Fibroblast of villous mesenchyme (primary cell): ENCODE measurements at places on chromosomes 13 and 19. TPM values are rescaled to one million over a fixed set of nuclear protein-coding genes. Genes with fewer than 3 reads are reported as not detected.

Gene SHD
- not detected in 2 replicates for total RNA-seq

DNA sequence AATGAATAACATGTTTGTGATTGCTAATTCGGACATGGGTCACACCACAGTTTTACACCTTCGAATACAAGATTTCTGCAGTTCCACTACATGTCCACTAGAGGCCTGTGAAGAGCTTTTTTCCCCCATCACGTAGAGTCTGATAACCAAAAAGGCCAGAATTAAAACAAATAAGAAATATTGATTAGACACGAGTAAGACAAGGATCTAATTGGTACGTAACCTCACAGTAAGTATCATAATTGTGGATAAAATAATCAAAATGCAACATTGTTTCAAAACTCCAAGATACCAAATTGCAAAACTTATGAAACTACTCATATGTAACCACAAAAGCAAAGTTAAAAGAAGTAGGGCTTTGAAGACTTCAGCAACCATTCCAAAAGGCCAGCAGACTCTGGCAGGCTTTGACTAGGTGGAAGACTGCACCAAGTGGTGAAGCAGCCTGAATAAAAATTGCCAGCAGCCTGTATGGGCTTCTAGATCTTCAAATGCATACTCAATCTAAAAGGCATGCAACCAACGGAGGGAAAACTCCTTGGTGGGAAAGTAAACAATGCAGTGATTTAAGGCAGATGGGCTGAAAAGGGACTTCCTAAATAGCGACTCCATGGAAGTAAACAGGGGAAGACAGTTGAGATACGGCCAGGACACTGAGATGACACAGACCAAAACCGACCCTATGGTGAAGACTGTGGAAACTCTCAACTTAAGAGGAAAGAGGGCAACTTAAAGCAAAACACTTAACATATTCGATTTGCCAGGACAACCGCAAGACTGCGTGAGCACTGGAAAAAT, 56.7 kb downstream of the STARD13 start:
- DNase-seq, result peak; percentile 86

Gene XRCC1
- 22.9 and 28.9 TPM in 2 replicates for total RNA-seq

- peak; percentile 10 for DNase-seq
Measured at GRCh38 chr13:51213173-51213728, 8.9 kb upstream of the FAM124A start.

Gene RASL11A
- total RNA-seq, result 2.9 and 4.7 TPM in 2 replicates

Gene FXYD1
- 0.32 TPM in 1 of 2 replicates, not detected in the other for total RNA-seq

Gene MBD3L3
- total RNA-seq, result not detected in 2 replicates

Gene CEACAM7
- not detected in 2 replicates for total RNA-seq

DNA sequence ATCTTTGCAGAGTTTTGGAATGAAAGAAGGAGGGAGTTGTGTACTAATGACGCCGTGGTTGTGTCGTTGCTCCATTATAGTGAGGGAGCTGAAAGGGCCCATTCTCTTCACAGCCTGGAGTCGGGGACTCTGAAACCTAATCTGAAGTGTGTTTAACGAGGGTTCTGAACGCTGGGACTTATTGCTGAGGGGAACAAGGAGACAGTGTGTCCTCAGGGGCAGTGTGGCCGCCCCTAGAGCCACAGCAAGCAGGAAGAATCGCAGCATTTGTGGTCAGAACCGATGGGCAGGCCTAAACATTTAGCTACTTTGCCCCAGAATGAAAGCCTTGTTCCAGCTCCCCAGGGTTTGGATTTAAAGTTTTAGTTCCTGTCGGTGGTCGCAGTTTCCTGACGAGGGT, 156.4 kb upstream of the RNF113B start:
- DNase-seq, result no peak

- no peak for DNase-seq
Measured at GRCh38 chr19:3949997-3950859, 17.4 kb downstream of the NMRK2 start.

Gene SULT2A1
- total RNA-seq, result not detected in 2 replicates

DNA sequence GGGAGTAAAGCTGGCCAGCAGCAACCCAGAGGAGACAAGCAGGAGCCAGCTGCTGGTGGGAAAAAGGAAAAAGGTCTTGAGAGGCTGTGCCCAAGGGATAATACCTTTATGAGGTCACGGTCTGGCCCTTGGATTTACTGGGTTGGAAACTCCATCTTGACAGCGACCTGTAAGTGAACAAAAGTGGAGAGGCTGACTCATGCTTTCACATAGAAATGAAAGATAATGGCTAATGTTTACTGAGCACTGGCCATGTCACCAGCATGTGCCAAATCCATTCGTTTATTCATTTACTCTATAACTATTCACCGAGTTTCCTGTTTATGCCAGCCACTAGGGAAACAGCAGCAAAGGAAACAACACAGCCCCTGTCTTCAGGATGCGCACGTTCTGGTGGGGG, 4.7 kb downstream of the VRK3 start:
- no peak for DNase-seq

DNA sequence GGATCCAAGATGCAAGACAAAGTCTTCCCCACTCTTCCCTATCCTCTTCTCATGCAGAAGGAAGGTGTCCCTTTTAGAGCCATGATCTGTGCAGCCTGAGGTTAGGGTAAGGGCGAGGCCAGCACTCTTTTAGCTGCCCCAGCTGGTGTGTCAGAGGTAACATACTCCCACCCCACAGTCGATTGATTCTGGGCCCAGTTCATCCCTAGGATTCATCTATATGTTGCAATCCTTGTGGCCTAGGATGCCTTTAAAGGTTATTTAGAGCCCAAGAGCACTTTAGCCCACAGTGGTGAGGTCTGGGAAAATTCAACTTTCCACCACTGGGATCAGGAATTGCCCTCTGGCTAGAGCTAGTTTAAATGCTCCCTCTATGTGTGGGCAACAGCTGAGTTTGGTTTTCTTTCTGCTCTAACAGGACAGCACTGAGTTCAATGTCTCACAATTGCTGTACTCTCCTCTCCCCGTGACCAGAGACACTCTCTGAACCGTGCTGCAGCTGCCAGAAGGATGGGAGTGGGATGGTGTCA, 201.3 kb upstream of the SERP2 start:
- no peak for DNase-seq

DNA sequence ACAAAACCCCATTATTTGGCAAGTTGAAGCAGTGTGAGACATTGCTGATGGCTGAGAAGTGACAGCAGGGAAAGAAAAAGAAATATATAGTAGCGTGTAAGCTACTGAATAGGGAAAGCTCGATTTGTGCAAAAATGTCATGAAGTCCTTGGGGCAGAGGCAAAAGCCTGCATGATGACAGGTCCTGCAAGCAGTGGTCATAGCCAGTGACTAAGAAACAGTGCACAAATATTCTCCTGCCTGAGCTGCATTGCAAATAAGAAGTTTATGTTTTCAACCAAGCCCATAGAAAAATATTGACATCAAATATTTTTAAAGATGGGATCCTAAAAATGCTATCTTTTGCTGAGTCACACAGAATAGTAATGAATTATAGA, 270.0 kb downstream of the SLITRK6 start:
- DNase-seq, result no peak

DNA sequence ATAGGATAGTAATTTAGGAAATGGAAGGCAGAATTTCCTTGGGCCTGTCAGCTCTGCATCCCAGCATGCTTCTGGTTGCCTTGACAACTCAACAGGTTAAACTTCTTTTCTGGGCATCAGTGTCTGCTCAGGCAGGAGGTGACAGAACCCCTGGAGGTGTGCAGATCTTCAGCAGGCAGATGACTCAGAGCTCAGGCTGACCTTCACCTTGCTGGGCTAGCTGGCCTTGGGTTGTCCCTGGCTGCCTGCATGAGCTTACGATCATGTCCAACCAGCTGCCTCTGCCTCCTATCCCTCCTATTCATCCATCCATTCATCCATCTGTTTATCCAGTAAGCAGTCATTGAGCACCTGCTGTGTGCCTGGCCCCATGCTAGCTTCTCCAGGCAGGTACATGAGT, 81.2 kb upstream of the KCTD15 start:
- no peak for DNase-seq

Gene ZNF418
- total RNA-seq, result 3.5 and 5.2 TPM in 2 replicates

- DNase-seq, result no peak
Measured at GRCh38 chr19:29504454-29504853, 21.3 kb upstream of the VSTM2B start.

- DNase-seq, result no peak
Measured at GRCh38 chr19:46745521-46746280, at the start of gene FKRP. TSS of gene FKRP (plus strand) at chr19:46746057. CDS start at chr19:46755451, 9,394 bp downstream.

DNA sequence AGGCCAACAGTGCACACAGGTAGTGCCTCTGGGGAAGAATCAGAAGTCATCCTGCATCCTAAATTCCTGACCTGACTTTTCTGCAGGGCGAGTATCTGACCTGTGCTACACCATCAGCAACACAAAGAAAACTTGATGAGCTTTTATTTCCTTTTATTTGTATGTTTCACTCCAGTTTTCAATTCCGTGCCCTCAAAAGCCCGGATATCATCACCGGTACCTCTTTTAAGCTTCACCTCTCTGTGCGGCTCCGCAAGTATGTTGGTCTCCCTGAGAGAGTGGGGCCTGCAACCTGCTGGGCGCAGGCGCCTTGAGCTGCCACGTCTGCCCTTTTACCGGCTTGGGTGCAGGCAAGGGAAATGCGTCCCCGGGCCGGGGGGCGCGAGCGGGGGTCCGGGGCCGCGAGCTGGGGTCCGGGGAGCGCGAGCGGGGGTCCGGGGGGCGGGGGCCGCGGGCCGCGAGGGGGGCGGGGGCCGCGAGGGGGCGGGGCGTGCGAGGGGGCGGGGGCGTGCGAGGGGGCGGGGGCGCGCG, 4.3 kb upstream of the DUXA start:
- DNase-seq, result peak; percentile 26

DNA sequence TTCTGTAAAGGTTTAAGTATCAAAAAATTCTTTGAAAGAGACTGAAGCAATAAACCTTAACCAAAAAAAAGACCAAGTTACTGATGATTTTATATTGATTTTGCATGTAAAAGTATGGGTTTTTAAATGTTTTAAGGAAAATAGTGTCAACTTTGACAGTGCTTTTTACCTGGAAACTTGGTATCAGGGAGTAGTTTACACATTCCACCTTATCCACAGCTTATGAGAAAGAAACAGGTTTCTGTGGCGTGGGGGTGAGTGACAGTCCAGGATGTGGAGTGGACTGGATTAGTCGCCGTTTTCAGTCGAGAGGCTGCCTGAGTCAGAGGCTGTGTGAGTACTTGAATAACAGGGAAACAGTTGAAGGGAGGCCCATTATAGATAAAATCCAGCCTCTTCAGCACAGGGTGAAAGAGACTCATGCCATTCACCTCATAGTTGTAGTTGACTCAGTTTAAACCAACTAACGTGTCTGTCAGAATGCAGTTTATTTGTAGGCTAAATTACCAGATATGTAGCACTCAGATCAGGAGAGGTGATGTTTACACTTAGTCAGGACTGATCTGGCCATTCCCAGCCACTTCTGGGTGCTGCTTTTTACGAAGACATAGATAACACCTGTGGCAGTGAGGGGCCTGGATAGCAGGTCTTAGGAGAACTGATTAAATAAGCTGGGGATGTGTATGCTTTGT, 595 bp upstream of the GPR183 start:
- DNase-seq, result peak; percentile 78

Gene ZNF552
- total RNA-seq, result 7.4 and 12.1 TPM in 2 replicates

DNA sequence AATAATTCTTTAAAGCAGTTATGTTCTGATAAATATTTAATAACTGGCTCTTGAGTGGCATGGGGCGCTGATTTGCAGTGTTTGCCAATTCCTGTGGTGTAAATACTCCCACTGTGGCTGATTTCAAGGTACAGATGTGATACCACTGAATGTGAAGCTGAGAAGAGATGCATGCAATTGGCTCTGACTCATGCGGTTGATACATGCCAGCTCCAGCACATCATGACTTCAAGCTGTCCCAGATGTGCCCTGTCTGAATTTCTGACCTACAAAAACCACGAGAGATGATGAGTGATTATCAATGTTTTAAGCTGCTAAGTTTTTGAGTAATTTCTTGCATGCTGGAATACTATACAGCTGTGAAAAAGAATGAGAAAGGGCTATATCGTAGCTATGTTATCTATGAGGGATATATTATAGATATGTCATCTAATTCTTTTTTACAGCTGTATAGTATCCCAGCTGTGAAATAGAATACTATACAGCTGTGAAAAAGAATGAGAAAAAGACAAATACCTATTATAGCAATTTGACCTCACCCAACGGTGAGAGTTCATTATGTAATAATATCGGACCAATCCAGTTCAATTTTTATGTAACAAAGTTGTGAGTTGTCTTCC, 7.6 kb upstream of the ACSBG2 start:
- DNase-seq, result no peak

Gene PNMA8B
- total RNA-seq, result 0.32 and 0.43 TPM in 2 replicates

Gene SLC5A5
- total RNA-seq, result not detected in 2 replicates

- DNase-seq, result no peak
Measured at GRCh38 chr19:46880431-46880830, 19.6 kb downstream of the ARHGAP35 start.

DNA sequence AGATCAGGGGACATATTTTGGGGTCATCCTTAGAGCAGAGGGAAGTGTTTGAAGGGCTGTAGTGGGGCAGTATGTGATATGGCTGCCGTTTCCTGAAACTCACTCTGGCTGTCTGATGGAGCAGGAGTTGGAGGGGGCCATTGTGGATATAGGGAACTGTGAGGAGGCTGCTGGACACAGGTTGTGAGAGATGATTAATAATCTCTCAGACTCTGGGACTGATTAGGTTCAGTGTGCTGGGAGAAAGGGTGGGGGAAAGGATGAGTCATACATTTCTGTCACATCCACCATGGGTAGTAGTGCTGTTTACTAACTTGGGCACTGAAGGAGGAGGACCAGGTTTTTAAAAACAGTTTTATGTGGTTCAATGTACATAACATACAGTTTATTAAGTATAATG, 4.8 kb downstream of the B3GLCT start:
- peak; percentile 48 for DNase-seq

Gene COX6B1
- 165 and 215 TPM in 2 replicates for total RNA-seq

Gene NKG7
- not detected in 2 replicates for total RNA-seq

DNA sequence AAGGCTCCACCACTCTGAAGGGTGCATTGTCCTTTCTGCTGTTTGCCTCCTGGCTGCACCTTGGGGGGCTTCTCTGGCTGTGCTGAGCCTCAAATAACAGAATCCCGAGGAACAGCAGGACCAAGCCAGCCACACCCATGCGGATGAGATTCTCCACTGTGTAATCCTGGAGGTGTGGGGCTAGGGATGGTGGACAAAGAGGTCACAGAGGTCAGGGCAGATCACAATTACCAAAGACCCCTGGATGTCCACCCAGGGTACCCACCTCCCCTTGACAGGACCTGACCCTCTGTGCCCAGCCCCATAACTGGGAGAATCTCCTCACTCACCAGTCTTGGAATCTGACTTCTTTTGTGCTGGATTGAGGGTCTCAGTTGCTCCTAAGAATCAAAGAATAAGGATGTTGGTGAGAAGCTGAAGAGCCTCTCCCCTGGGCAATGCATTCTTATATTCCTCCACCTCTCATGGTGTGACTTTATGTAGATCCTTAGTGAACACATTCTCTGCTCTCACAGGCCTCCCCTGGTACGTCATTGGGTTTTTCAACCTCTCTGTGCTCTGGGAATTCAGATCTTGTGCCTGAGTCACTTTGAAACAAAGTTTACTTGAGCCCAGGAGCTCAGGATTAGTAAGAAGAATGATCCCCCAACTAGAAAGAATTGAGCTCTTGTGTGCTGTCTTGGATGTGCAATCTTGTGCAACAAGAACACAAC, 5.2 kb downstream of the LILRA4 start:
- no peak for DNase-seq

- no peak for DNase-seq
Measured at GRCh38 chr19:23554548-23554947, 132.5 kb downstream of the ZNF675 start.

- no peak for DNase-seq
Measured at GRCh38 chr13:51020600-51020999, 90.5 kb downstream of the C13orf42 start.

Gene ZFP30
- total RNA-seq, result 21.6 and 25.1 TPM in 2 replicates
